ENCODE measurements at places on chromosomes 4 and X.
A peak's percentile ranks its signal among the peaks of the same experiment; 100 is the strongest.

GRCh38 chr4:112910109-112910736, 139.2 kb upstream of the ANK2 start:
- no peak for DNase-seq

GRCh38 chr4:76691807-76692582, 205.9 kb downstream of the SOWAHB start:
- peak; percentile 31 for DNase-seq

DNA sequence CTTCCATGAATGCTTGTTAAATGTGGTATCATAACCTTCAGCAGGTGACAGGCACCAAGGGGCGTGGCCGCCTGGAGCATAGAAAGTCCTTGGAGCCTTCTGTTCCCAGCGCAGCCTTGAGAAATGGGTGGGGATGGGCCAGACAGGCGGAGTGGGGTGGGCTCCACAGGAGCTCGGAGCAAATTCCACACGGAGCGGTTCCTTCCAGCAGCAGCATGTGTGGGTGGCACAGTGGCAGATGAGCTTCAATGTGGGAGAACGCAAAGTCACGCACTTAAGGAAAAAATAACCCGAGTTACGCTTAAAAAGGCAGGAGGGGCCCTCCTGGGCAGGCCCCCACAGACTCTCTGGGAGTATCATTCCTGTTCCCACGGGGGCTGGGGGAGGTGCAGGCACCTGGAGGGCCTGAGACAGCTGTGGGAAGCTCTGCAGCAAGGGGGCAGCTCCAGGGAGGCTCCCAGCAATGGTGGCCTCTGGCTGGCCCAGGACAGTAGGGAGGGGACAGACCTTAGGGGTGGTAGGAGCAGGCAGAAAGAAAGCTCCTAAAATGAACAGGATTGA, 15.3 kb downstream of the TMEM271 start:
- DNase-seq: no peak

GRCh38 chr4:142708231-142708630, 137.9 kb downstream of the INPP4B start:
- no peak for DNase-seq

GRCh38 chr4:121829511-121829910, 5.8 kb upstream of the CCNA2 start:
- DNase-seq: no peak

DNA sequence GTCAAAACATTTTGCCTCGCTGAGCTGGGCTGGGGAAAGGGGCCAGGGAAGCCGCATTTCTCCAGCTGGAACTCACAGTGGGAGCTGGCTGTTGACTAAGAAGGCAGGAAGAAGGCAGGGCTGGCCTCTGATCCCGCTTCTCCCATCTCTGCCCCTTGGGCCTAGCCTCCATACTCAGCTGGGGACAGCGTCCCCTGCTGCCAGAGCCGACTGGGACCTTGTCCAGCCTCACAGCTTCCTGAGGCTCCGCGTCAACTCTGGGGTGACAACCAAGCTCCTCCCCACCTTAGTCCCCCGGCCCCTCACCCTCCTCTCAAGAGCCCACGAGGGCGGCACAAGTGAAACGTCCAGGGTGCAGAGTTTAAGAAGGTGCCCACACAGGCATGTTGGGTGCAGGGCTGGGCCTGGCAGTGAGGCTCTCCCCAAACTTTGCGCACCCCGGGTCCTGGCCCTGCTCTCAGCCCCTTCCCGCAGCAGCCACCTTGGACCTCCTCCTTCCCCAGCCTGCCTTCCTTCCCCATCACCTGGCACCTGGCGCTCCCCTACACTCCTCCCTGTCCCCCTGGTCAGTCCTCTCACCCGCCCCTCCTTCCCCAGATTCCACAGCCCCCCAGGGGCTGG, 100.8 kb downstream of the PSAPL1 start:
- no peak for DNase-seq
